Stimulated activated CD8-positive, alpha-beta memory T cell treated with anti-CD3 and anti-CD28 coated beads, Interleukin-2, amount 100 ng/mL, for 1 hour (primary cell): ENCODE measurements at places on chromosomes 1 and 21.

- DNase-seq, result no peak
Measured at GRCh38 chr1:101235696-101236515, 913 bp upstream of the S1PR1 start.

DNA sequence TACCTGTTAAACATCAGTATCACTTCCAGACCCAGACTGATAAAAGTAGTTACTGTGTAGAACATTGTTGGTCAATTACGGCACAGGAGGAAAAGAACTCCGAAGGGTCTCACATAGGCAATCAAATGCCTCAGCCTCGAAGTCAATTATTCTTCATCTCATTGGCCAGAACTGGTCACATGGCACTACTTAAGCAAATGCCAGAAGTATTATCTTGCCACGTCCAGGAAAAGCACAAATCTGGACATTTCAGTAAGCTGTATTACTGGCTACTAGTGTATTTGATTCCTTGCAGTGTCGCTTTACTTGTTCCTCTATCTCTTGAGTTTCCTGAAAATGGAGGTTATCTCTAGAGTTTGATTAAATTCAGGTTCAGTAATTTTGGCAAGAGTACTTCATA is 24.4 kb downstream of the DIO1 start:
- DNase-seq, result no peak

DNA sequence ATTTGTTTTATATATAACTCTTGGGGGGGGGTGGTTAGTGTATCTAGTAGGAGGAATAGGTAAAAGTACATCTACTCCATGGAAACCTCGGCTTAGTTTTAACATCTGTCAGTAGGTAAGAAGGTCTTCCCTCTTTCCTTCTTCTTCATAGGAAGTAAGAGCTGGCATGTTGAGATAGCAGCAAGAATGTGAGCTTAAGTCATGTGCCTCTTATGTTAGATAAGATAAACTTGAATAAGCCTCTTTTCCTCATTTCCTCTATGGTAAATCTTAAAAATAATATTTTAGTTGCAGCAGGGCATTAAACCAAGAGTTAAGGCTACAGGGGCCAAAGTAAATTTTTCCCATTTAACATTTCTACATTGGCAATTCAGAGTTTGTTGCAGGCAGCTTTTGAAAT is 100.4 kb downstream of the MAP3K21 start:
- DNase-seq, result no peak

DNA sequence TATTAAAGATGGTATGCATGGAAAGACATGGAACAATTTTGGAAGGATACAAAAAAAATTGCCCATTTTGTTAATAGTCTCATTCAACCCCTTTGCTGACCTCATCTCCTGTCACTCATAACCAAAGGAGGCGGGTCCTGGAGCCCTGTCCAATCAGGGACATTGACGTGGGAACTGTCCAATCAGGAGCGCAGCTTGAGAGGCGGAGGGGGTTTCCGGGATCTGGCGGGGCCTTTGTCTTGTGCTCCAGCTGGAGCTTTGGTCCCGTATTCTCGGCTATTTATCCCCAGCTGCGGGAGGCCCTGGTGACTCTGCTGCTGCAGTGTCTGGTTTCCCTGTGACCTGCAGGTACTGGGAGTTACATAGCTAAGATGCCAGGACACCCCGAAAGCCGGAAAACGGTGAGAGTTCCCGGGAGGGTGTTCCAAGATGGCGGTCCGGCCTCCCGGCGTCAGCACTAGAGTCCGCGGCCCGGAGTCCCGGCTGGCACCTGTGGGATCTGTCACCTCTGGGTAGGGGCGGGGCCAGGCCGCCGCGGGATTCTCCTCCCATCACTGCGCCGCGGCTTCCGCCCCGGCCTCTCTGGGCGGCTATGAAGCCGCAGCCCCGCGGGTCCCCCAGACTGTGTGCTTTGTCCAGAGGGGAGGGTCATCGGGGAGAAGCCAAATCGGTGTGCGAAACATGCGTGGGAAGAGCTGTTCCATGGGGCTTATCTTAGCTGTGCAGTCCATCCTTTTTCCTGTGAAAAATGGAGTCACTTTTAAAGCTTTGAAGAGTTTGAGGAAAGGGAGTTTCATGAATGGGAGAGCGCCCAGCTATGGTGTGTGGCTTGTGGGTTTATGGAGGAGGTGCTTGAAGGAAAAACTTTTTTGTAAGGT is at the start of gene ZNF678:
Gene ZNF678, plus strand, starts transcription at position 233 of the 878 bp plus-strand sequence. CDS start 87,436 bp downstream, outside the sequence.
- peak; percentile 79 for DNase-seq

GRCh38 chr1:31790641-31791091 is 25.2 kb downstream of the SPOCD1 start:
- no peak for DNase-seq

GRCh38 chr1:210456731-210457255 is 128.1 kb downstream of the HHAT start:
- DNase-seq, result no peak

DNA sequence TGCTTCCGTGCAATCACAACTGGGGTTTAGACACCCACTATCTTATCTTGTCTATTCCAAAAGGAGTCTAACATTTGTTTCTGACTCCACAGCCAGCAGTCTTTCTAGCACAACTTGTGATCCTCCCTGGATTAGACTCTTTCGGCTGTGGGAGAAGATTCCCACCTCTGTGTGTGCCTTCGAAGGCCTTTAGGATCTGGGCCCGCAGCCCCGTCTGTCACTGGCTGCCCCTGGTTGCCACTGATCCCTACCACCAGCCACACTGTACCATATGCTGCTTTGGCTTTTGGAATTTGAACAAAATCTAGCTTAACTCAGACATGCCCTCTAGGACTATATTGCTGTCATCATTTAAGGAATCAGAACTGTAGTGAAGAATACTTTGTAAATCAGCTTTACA is 18.0 kb downstream of the NTPCR start:
- no peak for DNase-seq

DNA sequence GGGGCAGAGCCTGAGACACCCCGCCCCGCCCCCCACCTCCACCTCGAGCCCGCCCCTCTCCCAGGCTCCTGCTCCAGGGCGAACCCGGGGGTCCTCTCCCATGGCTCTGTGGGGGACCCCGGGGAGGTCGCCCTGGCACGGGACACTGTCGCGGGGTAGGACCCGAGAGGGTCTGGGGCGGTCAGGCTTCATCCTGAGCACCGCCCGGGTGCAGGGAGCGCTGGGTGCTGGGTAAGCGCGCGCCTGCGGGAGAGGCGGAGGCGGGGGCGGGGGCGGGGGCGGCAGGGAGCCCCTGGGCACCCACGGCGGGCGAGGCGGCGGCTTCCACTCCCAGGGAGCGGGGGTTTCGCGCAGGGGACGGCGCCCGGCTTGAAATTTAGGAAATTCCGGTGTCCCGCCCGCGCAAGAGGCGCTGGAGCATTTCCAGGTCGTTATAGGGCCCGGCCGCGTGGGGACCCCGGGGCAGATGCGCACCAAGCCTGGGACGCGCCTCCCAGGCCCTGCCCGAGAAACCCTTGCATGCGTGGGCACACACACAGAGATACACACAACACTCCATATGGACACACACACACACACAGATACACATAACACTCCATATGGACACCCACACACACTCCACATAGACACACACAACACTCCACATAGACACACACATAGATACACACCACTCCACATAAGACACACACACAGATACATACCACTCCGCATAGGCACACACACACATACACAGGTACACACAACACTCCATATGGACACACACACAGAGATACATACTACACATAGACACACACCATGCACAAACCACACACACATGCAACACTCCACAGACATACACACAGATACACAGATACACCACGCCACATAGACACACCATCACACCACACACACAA is 48.7 kb upstream of the SLC19A1 start:
- no peak for DNase-seq

DNA sequence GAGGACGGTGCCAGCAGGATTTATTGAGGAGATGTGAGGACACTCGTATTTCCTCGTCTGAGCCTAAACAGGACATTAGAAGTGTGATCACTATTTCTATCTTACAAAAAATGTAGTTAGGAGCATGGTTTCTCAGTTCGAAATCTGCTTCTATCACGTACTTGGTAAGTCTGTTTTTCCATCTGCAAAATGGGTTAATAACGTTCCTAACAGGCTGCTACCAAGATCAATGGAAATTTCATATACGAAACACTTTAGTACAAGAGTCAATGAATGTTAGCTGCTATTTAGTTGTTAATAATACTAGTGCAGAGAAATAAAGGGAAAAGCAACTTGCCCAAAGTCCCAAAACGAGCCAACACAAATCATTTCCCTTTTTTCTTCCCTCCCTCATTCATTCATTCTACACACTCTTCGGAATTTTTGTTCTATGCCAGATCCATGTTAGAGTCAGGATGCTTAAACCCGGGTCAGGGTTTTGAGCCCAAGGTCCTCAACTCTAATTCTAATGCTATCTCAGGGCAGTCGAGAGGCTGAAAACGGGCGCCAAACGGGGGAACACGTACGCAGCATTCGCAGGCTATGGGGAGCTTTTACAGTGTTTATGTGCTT is 608 bp downstream of the SNRNP40 start:
- DNase-seq, result no peak

- DNase-seq, result no peak
Measured at GRCh38 chr21:25913479-25913878, 178.7 kb downstream of the GABPA start.

DNA sequence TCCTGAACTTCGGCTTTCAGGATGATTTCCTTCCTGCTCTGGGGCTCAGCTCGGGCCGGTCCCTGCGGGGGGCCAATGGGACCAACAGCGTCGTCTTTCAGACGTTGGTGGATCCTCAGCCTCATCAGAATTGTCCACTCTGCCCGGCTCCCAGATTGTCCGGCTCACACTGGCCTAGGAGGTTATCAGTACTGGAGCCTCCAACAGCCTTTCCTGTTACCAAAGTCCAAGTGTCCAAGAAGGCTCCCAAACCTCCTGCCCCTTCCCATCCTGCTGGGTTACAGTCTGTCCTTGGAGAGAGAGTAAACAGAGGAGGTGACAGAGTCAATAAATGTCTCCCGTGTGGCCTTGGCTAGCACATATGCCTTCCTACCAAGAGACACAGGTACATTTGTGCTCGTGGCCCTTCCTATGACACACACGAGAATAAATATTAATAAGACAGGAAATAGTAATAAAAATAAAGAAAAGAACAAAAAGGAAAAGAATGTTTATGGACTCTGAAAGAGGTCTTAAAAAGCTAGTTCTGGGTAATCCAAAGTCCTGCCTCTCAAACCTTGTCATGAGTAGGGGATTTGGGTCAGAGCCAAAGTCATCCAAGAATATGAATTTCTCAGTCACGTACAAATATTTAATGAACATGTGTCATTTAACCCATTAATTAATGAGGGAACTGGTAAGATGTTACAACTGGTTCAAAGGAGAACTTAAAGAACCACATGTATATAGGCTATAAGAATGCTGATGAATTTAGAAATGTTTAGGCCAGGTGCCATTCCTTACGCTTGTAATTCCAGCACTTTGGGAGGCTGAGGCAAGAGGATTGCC is 80.8 kb upstream of the SLC2A1 start:
- no peak for DNase-seq

DNA sequence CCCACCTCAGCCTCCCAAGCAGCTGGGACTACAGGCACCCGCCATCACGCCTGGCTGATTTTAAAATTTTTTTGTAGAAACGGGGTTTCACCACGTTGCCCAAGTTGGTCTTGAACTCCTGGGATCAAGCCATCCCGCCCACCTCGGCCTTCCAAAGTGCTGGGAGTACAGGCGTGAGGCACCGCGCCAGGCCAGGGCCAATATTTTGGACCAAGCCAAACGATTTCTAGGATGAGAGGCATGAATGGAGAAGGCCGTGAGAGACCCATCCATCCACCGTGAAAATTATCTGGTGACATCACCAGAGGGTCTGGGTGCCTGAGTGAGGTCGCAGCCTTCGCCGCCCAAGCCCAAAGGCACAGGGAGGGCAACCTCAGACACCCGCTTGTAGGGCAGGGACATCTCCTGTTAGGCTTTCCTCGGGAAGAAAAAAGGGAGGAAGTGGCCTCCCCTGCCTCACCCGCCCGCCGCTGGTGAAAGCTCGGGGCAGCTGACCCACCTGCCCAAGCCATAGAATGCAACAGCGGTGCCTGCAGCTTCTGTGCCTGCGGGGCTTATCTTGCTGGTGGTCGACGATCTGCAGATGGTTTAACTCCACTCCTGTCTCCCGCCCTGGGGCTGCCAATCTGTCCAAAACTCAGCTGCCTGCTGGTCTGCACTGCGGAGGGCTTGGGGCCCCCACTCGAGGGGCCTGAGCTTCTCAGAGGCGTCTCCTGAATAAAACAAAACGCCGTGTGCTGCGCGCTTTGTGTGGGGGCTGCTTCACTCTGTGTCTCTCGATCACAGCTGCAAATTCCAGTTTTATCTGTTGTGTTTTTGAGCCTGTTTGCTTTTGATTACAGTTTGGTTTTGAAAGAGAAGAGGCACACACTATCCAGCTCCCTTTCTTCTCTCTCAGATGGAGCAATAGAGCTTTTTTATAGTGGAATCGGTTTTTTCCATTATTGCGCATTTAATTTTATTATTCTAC is 85.8 kb downstream of the MRPS6 start:
- DNase-seq, result no peak

DNA sequence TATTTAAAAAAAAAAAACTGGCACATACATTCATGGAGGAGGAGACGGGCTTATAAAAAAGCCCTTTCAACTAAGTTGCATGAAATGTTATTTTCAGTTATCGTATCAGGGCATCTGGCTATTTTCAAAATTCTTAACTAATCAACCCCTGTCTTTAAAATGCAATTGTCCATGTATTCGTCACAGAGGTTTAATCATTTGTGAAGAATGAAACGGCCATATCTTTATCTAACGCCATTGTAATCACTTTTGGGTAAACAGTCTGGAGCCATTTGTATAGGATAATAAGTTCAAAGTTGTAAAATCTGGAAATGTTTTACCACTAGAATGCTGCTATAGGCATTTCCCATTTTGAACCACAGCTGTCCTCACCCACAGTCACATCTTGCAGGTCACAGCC is 30.4 kb downstream of the SLC30A10 start:
- DNase-seq, result no peak

- no peak for DNase-seq
Measured at GRCh38 chr1:156258859-156259258, 11.0 kb upstream of the PAQR6 start.

DNA sequence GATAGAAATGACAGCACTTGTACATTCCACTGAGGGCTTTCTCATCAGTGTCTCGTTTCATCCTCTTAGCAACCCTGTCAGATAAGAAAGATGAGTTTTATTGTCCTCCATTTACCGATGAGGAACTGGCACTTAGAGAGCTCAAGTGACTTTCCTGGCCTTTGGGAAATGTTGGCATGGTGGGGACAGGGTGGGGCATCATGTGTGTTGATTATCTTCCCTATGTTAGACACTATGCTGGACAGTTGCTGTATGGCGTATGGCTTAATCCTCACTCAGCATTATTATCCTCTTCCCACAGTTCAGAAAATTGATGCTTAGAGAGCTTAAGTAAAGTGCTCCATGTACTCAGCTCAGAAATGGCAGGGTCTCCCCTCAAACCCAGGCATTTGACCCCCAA is 163.2 kb downstream of the CAMTA1 start:
- no peak for DNase-seq

DNA sequence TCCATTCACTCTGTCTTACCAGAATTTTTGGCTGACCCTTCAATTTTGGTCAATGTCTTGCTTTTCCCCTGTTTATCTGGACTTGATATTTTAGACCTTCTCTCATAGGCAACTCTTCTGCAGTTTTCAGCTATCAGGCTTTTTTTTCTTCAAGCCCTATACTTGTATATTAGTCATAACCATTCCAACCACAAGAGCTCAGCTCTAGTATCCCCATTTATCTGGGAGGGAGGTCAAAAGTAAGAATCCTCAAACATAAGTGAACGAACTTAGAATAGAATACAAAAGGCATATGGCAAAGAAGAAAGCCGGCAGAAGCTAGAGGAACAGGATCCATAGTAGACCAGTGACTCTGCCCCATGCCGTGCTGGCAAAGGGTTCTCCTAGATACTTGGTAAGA is 45.9 kb upstream of the TNFSF4 start:
- DNase-seq, result no peak
